ENCODE measurements at places on chromosomes 3 and 15. TPM values are rescaled to one million over a fixed set of nuclear protein-coding genes. Genes with fewer than 3 reads are reported as not detected.

ECE2 gene
- not detected for total RNA-seq

TLR9 gene
- total RNA-seq: not detected

LYZL4 gene
- not detected for total RNA-seq

DNA sequence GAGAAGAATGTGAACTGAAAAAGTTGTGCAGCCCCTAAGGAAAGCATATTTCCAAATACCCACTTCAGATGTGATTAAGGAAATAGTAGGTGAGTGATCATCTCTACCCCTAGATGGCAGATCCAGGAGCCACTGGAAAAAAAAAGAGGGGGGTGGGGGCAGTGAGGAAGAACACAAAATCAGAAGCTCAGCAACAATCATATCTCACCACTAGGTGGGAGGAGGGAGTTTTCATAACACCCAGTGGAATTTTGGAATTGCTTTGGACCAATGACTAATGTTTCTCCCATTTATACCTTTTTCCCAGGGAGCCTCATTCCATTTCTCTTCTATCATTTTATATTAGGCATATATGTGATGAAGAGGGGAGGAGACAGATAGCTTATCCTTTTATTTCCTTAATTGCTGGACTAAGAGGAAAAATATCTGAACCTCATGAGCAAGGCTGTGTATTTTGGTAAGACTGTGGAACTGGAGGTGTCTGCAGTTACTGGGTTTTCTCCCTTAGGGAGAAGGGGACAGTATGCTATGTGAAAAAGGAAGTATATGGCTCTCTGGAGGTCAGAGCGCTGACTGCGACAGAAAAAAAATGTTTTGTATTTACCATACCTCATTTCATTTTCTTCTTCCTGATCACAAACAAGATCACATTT lies 363.4 kb downstream of the GAP43 start:
- DNase-seq: peak; percentile 72

DNA sequence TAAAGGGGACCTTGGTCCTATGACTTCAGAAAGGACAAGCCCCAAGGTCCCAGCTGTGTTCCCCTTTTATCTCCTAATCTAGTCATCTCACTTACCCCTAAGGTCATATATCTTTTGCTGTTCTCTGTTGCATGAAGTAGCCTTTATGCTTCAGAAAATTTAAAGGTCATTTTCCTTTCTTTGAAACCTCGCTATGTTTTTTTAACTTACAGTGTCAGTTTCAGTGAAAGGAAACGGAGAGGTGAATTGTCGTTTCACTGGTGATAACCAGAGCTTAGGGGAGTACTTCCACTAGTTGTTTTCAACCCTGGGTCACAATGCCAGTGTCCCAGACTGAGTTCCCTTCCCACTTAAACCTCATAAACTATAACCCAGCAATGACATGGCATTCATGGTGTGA lies 357.4 kb downstream of the GAP43 start:
- no peak for DNase-seq

DNA sequence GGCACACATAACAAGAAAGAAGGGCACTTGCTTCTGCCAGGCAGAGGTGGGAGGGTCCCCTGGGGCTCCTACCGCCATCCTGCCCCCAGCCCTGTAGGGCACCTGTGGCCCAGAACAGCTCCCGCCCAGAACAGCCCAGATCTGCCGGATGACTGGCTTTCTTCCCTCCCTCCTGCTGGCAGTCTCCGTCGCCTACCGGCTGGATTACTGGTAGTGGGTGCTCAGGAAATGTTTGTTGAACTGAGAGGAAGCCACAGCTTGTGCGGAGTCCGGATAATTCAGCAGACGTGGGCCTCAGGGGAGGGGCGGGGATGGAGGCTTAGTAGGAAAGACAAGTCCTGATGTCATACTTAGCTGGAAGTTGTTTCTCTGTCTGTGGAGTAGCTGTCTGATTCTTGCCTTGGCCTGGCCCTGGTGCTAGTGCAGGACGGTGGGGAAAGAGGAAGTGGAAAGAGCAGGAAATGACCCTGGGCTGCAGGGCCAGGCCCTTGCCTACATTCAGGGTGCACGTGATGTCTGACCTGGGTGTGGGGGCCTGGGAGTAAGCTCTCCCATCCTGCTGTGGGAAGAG lies 6.7 kb downstream of the CCDC9B start:
- no peak for DNase-seq

DNA sequence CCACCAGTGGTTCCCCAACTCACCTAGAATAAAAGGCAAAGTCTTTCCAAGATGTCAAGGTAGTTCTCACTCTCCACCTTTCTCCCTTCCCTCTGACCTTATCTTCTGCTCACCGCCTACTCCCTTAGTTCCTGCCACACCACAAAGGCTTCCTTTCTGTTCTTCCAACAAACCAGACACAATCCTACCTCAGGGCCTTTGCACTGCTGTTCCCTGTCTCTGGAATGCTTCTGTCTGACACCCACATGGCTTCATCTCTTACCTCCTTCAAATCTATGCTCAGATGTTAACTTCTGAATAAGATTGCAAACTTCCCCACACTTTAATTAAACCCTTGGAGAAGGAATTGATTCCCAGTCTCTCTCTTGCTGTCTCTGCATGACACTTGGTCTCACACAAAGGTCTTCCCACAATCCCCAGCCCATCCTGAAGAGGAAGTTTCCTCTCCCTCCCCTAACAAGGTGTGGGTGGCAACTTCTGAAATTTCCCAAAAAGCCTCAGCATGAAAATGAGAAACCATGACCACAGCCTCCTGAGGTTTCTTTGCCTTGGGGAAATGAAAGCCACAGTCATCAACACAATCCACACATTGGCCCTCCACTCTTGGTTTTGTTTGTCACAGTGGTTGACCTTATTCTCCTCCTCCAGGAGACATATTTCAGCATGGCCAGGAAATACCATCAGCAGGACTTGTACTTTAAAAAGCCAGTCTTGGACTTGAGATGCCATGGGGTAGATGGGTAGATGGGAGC lies 3.0 kb upstream of the RYK start:
- DNase-seq: no peak

DNA sequence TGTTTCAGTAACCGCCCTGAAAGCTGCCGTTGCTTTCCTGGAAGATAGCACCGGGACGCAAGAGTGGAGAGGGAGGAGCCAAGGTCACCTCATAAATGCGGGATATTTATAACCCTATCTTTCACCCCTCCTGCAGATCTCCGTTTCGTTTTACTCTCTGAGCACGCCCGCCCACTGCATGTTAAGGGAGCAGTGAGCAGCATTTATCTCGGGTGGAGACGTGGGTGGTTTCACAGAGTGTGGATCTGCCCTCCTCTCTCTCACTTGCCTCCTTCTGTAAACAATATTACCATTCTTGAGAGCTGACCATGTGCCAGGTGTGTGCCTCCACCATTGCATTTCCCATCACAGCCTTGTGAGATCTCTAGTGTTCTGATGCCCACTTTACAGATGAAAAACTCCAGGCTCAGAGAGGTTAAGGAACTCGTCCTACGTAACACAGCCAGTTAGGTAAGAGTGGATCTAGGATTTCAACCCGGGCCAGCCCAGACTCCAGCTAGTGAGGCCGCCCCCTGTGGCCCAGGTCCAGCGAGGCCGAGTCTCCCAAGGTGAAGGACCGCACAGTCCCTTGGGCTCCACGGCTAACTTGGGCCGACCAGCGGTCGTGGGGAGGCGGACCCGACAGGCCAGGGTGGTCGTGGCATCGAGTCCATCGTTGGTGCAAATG lies 16.9 kb upstream of the SEMA4B start:
- peak; percentile 85 for DNase-seq

GRCh38 chr15:43958861-43959330 lies 132.1 kb downstream of the WDR76 start:
- peak; percentile 33 for DNase-seq
